ENCODE measurements at places on chromosomes 7 and 10. TPM values are rescaled to one million over a fixed set of nuclear protein-coding genes. Genes with fewer than 3 reads are reported as not detected.

The ETV1 gene
- not detected for polyA plus RNA-seq

The SLC13A4 gene
- polyA plus RNA-seq: not detected

The PDAP1 gene
- polyA plus RNA-seq: 35.6 TPM

The BET1 gene
- polyA plus RNA-seq: 19.6 TPM

The MOGAT3 gene
- polyA plus RNA-seq: not detected

Data from naive thymus-derived CD8-positive, alpha-beta T cell (primary cell).